ENCODE measurements at places on chromosomes 16 and 17. TPM values are rescaled to one million over a fixed set of nuclear protein-coding genes. Genes with fewer than 3 reads are reported as not detected.

GRCh38 chr16:1537763-1538289 lies 4.4 kb downstream of the TMEM204 start:
- ATAC-seq, result no peak

GRCh38 chr16:56849690-56850680 lies 15.0 kb upstream of the SLC12A3 start:
- no peak for ATAC-seq

DNA sequence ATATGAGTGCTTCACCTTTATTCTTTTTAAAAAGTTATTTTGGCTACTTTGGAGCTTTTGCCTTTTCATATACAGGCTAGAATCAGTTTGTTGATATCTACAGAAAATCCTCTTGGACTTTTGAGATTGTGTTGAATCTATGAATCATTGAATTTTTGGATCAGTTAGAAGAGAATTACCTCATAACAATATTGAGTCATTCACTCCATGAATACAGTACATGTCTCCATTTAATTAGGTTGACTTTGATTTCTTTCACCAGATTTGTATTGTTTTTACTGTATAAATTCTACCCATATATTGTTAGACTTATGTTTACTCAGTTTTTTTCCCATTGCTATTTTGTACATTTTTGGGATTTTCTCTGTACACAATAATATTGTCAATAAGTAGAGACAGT lies 54.4 kb downstream of the TAOK1 start:
- ATAC-seq, result peak; percentile 48

The MFAP4 gene
- not detected for total RNA-seq

The P3H4 gene
- total RNA-seq, result 0.89 TPM

The ZNF764 gene
- 14.1 TPM for total RNA-seq
